ENCODE measurements at places on chromosomes 5 and 9.

DNA sequence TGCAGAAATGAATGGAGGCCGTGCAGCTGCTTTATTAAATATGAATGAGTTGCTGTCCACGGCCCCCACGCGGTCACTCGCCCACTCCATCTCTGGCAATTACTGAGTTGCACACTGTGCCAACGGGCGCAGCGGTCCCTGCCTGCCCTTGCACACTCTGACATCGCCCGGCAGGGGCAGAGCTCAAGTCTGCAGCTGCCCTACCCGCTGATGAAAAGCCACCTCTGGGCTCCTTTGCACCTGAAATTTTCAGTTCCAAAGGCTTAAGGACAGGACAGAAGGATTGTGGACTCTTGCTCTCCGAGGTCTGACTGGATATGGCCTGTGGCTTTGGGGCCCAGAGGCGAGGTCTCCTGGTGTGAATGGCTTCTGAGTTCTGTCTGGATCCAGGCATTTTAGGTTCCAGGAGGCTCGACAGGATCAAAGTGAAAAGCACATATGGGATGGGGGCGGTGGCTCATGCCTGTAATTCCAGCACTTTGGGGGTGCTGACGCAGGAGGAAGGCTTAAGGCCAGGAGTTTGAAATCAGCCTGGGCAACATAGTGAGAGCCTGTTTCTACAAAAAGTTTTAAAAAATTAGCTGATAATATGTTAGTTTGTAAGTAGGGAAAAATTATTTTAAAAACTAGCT lies 201.8 kb downstream of the PAX5 start:
- no peak for DNase-seq

- DNase-seq = no peak
Measured at GRCh38 chr9:2355697-2355983, 265.9 kb upstream of the VLDLR start.

DNA sequence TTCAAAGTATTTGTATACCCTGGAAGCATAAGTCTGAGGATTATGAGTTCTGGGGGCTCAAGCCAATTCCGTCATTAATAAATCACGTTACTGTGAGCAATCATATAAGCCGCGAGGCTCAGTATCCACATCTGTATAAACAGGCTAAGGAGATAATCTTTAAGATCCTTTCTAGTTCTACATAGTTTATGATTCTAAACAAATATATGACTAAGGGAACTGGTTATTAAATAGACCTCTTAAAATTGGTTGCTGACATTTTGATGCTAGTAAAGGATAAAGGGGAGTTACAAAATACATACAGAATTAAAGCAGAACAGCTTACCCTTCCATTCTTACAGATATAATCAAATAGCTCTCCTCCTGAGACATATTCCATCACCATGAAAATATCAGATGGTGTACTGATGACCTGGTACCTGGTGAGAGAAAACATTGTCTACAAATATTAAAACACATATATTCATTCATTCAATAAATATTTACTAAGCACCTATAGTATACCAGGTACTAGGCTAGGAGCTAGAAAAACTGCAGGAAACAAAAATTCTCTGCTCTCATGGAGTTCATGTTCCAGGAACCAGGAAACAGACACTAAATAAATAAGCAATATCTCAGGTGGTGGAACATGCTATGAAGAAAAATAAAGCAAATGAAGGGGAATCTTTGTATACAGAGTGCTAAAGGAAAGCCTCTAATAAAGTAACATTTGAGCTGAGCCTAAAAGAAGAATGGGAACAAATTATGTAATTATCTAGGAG lies 19.5 kb upstream of the TTC33 start:
- no peak for DNase-seq

DNA sequence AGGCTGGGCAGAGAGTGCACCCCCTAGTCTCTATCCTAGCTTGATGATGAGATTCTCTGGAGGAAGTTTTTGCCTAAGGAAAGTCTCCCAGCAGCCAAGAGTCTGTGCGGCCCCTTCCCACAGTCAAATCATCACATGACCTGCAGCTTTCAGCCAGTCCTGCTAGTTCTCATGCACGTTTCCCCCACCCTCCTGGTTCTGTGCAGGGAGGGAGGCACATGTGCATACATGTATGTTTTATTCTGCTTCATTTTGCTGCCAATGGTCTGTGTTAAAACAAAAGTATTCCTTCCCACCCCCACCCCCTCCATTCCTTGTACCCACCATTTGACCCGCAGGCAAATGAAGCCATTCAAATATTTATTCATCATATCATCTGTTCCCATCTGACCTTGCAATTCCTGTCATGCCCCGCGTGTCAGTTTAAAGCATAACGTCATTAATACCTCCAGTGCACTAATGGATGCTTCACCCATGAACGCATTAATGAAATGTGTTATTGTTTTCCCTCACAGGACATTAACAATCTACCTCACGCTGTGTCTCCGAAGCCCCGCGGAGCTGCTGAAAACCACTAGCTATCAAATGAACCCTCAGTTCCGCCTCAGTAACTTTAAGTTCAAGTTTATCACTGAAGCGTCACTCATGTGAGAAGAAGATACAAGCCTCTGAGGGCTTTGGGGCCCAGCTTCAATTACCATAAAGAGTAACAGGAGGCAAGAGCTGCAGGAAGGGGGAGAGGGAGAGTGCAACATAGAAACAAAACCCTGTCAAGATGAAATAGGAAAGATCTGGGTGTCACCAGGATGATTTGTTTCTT lies 139.6 kb downstream of the RASEF start:
- no peak for DNase-seq

DNA sequence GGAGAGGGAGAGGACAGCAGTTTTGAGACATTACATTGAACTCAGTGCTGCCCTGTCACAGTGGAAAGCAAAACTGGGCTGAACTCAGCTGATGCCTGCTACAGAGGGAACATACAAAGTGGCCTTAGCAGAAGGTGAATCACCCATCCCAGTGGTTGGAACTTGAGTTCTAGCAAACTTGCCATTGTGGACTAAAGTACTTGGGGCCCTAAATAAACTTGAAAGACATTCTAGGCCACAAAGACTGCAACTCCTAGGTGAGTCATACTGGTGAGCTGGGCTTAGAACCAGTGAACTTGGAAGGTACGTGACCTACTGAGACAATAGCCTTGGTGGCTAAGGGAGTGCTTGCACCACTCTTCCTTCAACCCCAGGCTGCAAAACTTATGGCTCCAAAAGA lies 155.7 kb upstream of the RIOK2 start:
- DNase-seq = no peak

DNA sequence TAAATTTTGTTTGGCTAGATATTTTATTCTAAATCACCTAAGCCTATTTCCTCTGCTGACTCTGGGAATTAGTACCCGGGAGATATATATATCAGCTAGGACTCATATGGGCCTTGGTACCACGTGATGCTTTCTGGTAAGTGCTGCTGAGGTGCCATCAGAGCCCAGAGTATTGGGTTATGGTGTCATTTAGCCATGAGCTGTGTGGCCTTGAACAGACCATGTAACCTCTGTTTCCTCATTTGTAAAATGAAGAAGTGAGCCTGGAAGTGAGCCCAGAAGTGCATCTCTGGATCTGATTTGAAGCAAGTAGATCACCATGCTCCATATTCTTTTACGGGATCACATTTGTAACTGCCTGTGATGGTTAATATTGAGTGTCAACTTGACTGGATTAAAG lies 126.1 kb downstream of the GPBP1 start:
- DNase-seq = no peak

DNA sequence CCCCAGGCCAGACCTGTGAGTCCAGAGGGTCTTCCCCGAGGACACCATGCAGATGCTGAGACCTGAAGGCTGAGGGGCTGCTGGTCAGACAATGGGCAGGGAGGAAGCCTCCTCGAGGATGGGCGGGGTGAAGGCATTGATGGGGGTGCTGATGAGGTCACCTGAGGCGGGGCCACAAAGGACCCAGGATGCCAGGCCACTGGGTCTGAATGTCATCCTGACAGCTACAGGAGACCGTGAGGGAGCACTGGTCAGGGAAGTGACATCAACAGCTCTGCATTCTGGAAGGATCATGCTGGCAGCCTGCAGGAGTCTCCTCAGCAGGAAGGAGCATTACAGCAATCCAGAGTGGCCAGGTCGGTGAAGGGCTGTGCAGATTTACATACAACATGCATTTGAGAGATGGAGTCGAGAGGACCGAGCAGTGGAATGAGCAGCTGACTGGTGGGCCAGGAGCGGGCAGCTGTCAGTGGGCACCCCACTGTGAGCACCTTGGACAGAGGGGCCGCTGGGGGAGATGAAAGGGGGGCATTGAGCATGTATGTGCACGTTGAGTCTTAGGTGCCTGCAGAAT lies 77.7 kb upstream of the ADAMTS2 start:
- DNase-seq = no peak

DNA sequence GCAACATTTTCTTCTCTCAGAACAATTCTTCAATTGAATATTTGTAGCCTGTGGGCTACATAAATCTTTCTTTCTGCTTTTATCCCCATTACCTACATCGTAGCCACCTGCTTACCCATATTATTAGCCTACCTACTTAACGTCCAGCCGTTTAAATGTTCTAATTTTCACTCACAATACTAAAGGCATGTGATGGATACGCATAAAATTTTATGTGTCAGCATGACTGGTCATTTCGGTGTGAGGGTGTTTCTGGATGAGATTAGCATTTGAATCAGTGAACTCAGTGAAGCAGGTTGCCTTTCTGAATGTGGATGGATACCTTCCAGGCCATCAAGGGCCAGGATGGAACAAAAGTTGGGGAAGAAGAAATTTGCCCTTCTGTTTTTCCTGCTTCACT lies 1722.5 kb upstream of the ACO1 start:
- DNase-seq = no peak

DNA sequence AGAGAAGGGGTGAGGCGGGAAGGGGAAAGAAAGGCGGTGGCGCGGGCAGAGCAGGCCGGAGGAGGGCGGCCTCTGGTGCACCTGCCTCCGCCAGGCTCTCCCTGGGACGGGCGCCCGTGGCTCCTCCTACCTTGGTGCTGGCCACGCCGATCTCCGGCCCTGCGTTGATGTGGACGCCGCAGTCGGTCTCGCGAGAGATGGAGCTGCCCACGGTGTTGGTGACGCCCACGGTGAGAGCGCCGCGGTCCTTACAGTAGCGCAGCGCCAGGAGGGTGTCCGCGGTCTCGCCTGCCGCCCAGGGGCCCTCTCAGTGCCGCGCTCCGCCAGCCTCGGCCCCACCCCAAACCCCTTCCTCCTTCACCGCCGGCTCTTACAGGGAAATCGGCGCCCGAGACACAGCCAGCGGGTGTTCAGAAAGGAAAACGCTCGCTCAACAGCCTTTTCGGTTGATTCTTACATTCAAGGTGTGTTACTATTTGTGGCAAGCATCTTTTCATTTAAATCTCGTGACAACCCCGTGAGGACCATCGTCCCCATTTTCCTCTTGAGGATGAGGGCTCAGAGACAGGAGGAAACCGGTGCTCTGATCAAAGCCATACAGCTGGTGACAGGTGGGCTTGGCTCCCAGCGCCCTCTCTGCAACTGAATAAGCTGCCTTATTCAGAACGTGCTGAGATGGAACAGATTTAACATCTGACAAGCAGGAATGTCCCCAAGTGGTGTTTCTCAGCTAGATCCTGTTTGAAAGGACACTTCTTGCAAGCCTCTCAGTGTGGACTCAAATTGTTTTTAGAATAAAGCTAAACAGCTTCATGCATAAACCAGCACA lies 22.0 kb upstream of the MAPK9 start:
- no peak for DNase-seq

GRCh38 chr9:34282096-34282495 lies 47.0 kb downstream of the KIF24 start:
- peak; percentile 44 for DNase-seq

DNA sequence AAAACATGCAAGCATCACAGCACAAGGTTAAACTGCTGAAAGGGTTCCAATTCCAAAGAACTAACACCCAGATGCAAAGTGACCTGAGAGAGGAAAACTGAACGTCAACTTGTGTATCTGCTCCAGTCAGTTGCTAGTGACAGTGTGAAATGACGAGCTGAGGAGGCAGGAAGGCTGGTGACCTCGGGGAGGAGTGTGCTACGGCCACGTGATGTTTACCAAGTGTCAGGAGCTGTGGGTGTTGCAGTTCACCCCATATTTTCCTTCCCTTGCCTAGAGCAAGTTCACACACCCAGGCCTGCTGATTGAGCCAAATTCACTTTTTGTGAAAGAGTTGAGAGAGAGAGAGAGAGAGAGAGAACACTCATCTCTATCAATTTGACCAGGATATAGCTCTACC lies 231.6 kb upstream of the ANKH start:
- DNase-seq = no peak

- no peak for DNase-seq
Measured at GRCh38 chr9:68749579-68750159, 44.6 kb downstream of the PIP5K1B start.

DNA sequence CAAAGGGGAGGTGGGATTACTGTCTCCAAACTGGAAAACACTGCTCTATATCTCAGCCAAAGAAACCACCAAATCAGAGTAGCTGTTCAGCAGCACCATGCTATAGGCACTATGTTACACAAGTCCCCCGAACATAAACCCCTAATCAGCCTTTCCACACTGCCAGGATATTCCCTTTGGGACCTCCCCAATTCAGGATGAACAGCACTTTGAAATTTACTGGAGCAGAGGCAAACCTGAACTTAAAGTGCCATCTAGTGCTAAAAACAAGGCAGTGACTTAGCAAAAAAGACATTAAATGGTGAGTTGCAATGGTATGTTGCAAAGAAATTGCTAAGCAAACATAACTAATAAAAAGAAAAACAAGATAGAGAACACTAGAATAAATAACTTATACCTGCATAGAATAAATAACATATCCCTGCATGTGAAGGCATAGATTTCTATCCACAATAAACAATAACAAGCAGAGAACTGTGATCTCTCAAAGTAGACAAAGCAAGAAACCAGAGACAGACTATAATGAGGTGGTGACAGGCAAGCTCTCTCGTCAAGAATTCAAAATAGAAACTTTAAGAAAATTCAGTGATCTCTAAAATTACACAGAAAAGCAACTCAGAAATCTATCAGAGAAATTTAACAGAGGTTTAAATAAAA lies 584.4 kb upstream of the ACO1 start:
- DNase-seq = peak; percentile 64

- DNase-seq = peak; percentile 60
Measured at GRCh38 chr5:118548761-118549720, 439.3 kb downstream of the DTWD2 start.

DNA sequence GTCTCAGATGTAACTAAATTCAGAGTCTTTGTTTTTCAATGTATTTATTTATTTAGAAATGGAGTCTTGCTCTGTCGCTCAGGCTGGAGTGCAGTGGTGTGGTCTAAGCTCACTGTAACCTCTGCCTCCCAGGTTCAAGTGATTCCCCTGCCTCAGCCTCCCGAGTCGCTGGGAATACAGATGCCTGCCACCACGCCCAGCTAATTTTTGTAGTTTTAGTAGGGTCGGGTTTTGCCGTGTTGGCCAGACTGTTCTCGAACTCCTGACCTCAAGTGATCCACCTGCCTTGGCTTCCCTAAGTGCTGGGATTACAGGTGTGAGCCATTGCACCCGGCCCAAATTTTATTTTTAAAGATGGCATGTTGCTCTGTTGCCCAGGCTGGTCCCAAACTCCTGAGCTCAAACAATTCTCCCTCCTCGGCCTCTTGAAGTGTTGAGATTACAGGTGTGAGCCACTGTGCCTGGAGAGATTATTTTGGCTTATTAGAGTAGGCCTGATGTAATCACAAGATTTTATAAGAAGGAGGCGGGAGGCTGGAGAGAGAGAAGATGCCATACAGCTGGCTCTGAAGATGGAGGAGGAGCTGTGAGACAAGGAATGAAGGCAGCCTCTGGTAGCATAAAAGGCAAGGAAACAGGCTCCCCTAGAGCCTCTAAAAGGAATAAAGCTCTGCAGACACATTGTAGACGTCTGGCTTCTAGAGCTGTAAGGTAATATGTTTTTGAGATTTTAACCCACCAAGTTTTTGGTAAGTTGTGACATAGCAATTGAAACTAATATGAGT lies 12.9 kb upstream of the KLF9 start:
- DNase-seq = peak; percentile 78
